ENCODE measurements at places on chromosomes 4 and X.

- DNase-seq = peak; percentile 8
Observed at GRCh38 chr4:106201373-106201772, 114.6 kb downstream of the TBCK start.

GRCh38 chr4:88859191-88859812, 161.7 kb upstream of the NAP1L5 start:
- peak; percentile 36 for DNase-seq

GRCh38 chrX:15059474-15059873, 186.3 kb downstream of the MOSPD2 start:
- no peak for DNase-seq

- DNase-seq = no peak
Observed at GRCh38 chr4:52574036-52574435, 85.1 kb downstream of the USP46 start.

DNA sequence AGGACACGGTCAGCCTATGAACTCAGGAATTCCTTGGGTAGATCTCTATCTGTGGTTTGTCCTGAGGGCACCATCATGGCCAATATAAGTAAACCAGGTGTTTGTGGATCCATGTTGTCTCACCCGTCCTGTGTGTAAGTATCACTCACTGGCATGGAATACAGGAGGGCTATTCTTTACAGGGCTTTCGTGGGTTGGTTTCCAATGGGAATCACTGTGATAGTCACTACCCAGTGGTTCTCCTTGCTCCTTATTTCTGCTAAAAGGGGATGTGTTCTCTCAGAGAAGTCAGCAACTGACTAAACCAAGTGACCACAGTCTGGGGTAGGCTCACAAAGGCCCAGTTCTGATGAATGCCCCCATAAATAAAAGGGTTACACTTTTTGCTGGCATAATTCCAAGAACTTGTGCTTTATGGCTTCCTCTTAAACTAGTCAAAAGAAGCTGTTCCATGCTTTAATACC, 236.7 kb upstream of the JADE1 start:
- DNase-seq = no peak

- DNase-seq = no peak
Observed at GRCh38 chr4:113482325-113482724, 279.2 kb downstream of the CAMK2D start.

DNA sequence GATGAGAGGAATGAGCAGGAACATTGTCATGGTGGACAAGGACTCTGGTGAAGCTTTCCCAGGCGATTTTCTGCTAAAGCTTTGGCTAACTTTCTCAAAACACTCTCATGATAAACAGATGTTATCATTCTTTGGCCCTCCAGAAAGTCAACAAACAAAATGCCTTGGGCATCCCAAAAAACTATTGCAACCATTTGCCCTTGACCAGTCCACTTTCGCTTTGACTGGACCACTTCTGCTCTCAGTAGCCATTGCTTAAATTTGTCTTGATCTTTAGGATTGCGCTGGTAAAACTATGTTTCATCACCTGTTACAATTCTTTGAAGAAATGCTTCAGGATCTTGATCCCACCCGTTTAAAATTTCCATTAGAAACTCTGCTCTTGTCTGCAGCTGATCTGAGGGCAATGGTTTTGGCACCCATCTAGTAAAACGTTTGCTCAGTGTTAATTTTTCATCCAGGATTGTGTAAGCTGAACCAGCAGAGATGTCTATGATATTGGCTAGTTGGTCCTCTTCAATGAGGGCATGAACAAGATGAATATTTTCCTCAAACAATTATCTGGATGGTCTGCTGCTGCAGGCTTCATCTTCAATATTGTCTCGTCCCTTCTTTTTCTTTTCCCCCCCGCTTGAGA, 14.8 kb downstream of the TBC1D1 start:
- no peak for DNase-seq

DNA sequence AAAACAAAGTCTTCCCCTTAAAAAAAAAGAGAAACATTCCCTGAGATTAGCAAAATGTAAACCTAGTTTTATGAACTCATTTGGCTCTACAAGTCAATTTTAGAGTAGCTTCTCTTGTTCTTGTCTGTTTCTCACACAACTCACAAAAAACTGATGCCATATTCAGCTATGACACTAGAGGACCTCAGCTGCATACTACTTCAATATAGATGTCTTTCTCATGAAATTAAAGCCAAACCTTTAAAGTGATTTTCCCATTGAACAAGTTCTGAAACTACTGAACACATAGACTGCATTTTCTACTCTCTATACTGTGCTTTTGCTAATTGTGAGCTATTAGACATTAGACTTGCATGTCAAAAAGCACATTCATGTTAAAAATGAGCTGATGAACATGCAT, 49.8 kb downstream of the TBCK start:
- DNase-seq = peak; percentile 42

GRCh38 chr4:139768366-139768765, 102.7 kb downstream of the MGST2 start:
- no peak for DNase-seq
